ENCODE measurements at places on chromosomes 5 and 9. TPM values are rescaled to one million over a fixed set of nuclear protein-coding genes. Genes with fewer than 3 reads are reported as not detected.

The TXNDC8 gene
- total RNA-seq, result not detected

The ARID3C gene
- not detected for total RNA-seq

The BTNL9 gene
- total RNA-seq, result not detected

The FOXD1 gene
- 28.6 TPM for total RNA-seq

The APC gene
- total RNA-seq, result 46.8 TPM

The PCDHB15 gene
- total RNA-seq, result 4.3 TPM

The OR1J2 gene
- total RNA-seq, result not detected

The IL3 gene
- total RNA-seq, result not detected

The FRRS1L gene
- total RNA-seq, result 5.3 TPM

The SLC24A2 gene
- total RNA-seq, result not detected

GRCh38 chr9:127485995-127486394 is 34.7 kb downstream of the LRSAM1 start:
- no peak for DNase-seq
- H3K27ac ChIP-seq, result no peak overlapping the region
- H3K4me3 ChIP-seq, result no peak overlapping the region
- H3K36me3 ChIP-seq, result peaks cover 22% of the 10 kb centered on the region

- H3K27ac ChIP-seq, result no peak overlapping the region
- H3K36me3 ChIP-seq, result peaks cover 2% of the 10 kb centered on the region
- DNase-seq, result no peak
- H3K27me3 ChIP-seq, result peaks cover 7% of the 10 kb centered on the region
Measured at GRCh38 chr9:89902450-89903140, 297.8 kb downstream of the GADD45G start.

DNA sequence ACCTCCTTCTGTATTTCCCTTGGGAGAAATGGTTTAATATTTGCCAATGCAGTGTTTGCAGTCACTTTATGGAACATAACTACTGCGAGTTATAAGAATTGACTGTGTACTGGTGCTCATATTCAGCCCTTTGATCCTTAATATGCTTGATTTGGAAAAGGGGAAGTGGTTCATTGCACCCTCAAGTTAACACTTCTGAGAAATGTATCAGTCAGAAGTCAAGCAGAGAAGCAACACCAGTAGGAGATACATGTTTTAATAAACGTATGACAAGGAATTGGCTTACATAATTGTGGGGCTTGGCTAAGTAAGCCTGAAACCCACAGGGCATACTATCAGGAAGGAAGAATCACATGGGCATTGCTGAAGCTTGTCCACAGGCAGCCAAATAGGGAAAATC is 131.0 kb upstream of the SPRY4 start:
- peaks cover 6% of the 10 kb centered on the region for H3K27me3 ChIP-seq
- peaks cover 6% of the 10 kb centered on the region for H3K36me3 ChIP-seq
- DNase-seq, result no peak
- H3K4me1 ChIP-seq, result no peaks in the 10 kb centered on the region
- no peak overlapping the region for H3K27ac ChIP-seq

- H3K27me3 ChIP-seq, result no peaks in the 10 kb centered on the region
- H3K36me3 ChIP-seq, result peaks cover 4% of the 10 kb centered on the region
- H3K27ac ChIP-seq, result peak overlapping the region; percentile 8
- H3K4me3 ChIP-seq, result no peak overlapping the region
- DNase-seq, result no peak
- peaks cover 25% of the 10 kb centered on the region for H3K4me1 ChIP-seq
Measured at GRCh38 chr5:9245071-9245470, 300.8 kb downstream of the SEMA5A start.

DNA sequence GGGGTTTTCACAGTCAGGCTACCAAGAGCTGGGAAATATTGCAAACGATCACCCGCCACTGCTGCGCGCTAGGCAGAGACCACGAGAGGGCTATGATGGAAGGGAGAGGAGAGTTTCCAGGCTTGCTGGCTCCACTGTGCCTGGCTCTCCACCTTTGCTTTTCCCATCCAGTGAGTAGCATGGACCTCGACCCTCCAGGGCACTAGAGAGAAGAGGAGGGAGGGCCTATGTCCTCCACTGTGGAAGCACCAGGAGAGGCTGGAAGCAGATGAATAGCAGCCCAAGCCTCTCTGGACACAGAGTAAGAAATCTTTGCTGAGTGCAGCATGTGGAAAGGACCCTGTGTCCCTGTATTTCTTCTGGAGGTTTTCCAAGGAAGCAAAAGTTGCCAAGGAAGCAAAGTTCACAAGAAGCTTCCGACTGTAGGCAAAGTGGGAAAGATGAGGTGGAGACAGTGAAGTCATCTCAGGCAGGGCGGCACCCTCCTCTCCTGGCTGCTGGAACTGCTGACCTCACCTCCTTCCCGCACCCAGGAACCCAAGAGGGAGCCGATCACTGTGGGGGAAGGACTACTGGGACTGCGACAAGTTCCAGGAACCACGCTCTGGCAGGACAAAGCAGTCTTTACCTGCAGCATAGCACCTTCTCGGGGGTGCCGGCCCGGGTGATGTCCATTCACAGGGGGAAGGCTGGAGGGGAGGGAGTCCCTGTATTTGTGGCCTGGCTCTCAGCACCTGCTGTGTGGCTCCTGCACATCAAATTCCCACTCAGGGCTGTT is 79.6 kb downstream of the CSNK1A1 start:
- no peaks in the 10 kb centered on the region for H3K36me3 ChIP-seq
- no peaks in the 10 kb centered on the region for H3K27me3 ChIP-seq
- H3K4me3 ChIP-seq, result no peak overlapping the region
- H3K27ac ChIP-seq, result peak overlapping the region; percentile 53
- peaks cover 23% of the 10 kb centered on the region for H3K4me1 ChIP-seq

DNA sequence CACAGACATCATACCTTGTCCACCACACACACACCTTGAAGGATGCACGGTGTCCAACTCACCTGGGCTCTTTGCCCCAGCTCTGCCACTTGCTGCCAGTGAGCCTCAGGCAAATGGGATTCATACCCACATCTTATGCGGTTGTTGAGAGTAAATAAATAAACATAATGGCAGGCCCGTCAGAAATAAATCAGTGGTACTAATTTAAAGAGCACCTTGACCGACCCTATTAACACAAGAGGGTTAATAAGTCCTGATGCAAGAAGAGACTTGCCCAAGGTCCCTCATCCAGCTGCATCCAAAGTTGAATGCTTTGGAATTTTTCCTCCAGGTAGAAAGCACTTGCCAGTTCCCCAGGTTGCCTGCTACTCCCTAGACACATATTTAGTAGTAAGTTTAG is 11.6 kb upstream of the AKNA start:
- no peaks in the 10 kb centered on the region for H3K36me3 ChIP-seq
- H3K4me3 ChIP-seq, result no peak overlapping the region
- no peak for DNase-seq
- peaks cover 33% of the 10 kb centered on the region for H3K4me1 ChIP-seq
- no peak overlapping the region for H3K27ac ChIP-seq

- H3K4me3 ChIP-seq, result no peak overlapping the region
- H3K4me1 ChIP-seq, result no peaks in the 10 kb centered on the region
- H3K36me3 ChIP-seq, result peaks cover 2% of the 10 kb centered on the region
- no peak overlapping the region for H3K27ac ChIP-seq
- peaks cover 29% of the 10 kb centered on the region for H3K27me3 ChIP-seq
Measured at GRCh38 chr5:31702712-31703111, 63.8 kb downstream of the PDZD2 start.

- H3K4me1 ChIP-seq, result peaks cover 12% of the 10 kb centered on the region
- no peak for DNase-seq
- H3K36me3 ChIP-seq, result no peaks in the 10 kb centered on the region
- H3K4me3 ChIP-seq, result no peak overlapping the region
- H3K27me3 ChIP-seq, result no peaks in the 10 kb centered on the region
Measured at GRCh38 chr5:125713109-125713805, 710.0 kb upstream of the GRAMD2B start.

GRCh38 chr9:134855900-134856377 is 24.7 kb upstream of the FCN2 start:
- H3K27ac ChIP-seq, result no peak overlapping the region
- H3K36me3 ChIP-seq, result peaks cover 13% of the 10 kb centered on the region
- no peaks in the 10 kb centered on the region for H3K27me3 ChIP-seq
- no peak overlapping the region for H3K4me3 ChIP-seq

- H3K36me3 ChIP-seq, result no peaks in the 10 kb centered on the region
- no peak overlapping the region for H3K27ac ChIP-seq
- peaks cover 11% of the 10 kb centered on the region for H3K27me3 ChIP-seq
- DNase-seq, result no peak
- no peaks in the 10 kb centered on the region for H3K4me1 ChIP-seq
Measured at GRCh38 chr9:119881898-119882297, 512.7 kb upstream of the BRINP1 start.

DNA sequence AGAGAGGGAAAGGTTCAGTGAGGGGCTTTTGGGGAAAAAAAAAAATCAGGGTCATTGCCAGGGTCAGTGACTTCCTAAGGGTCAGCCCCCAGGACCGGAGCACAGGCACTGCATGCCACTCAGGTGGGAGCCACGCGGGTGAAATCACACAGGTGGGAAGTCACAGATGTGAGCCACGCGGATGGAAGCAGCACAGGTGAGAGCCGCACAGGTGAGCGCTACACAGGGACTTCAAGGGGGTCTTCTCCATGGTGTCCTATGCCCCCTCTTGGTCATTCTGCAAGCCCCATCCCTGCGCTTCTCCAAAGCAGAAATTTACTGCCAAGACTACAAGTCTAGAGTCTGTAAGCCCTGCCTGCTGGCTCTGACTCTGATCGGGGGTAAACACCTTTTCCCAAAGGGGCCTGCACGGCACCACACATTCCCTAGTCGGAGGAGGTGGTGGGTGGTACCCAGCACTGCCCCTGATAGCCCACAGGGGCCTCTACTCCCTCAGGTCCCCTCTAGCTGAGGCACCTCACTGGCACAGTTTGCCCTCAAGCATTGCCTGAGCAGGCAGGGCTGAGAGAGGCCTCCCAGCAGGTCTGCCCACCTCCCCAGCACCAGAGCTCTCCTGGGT is 18.3 kb upstream of the OBP2B start:
- H3K4me3 ChIP-seq, result no peak overlapping the region
- no peaks in the 10 kb centered on the region for H3K4me1 ChIP-seq
- H3K36me3 ChIP-seq, result no peaks in the 10 kb centered on the region
- DNase-seq, result peak; percentile 61

- peaks cover 62% of the 10 kb centered on the region for H3K4me1 ChIP-seq
- peak overlapping the region; percentile 23 for H3K4me3 ChIP-seq
- peaks cover 11% of the 10 kb centered on the region for H3K36me3 ChIP-seq
Measured at GRCh38 chr9:110898358-110898757, 139.9 kb downstream of the LPAR1 start.

DNA sequence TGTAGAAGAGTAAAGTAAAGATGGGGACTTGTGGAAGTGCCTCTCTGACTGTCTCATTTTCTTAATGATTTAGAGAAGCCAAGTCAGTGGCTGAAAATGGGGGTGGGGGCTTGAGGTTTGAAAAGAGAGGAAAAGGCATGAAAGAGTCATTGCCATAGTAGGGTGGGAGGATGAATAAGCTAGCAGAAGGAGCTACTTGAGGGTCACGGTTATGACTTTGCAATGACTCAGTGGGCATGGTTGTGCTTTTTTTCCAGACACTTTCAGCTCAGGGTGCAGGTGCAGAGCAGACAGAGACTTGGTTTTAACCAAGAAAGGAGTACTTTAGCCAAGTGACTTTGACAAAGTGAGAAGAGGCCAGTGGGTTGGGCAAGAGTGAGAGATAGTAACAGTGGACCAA is 117.8 kb downstream of the PTTG1 start:
- no peak overlapping the region for H3K27ac ChIP-seq
- H3K27me3 ChIP-seq, result peaks cover 16% of the 10 kb centered on the region
- H3K4me3 ChIP-seq, result no peak overlapping the region
- H3K36me3 ChIP-seq, result no peaks in the 10 kb centered on the region

DNA sequence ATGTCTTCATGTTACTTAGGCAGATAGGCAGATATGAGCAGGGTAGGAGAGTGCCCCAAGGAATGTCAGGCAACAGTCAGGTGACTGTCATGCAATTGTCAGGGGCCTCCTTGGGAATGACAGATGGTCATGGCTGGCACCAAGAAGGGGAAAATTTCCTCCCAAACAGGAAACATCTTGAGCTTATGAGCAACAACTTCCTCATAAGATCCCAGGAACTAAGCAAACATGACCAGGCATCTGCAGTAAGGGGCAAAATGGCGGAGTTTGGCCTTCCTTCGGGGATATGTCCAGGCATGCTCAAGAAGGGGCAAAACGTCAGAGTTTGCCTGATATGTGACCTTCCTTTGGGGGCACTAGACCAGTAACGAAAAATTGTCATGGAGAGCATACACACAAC is 591.8 kb downstream of the PDE4D start:
- peaks cover 3% of the 10 kb centered on the region for H3K36me3 ChIP-seq
- no peaks in the 10 kb centered on the region for H3K27me3 ChIP-seq
- peaks cover 27% of the 10 kb centered on the region for H3K4me1 ChIP-seq
- DNase-seq, result no peak

- no peak overlapping the region for H3K27ac ChIP-seq
- peaks cover 10% of the 10 kb centered on the region for H3K36me3 ChIP-seq
- H3K4me3 ChIP-seq, result no peak overlapping the region
- DNase-seq, result no peak
- peaks cover 12% of the 10 kb centered on the region for H3K4me1 ChIP-seq
- H3K27me3 ChIP-seq, result no peaks in the 10 kb centered on the region
Measured at GRCh38 chr5:32865475-32865874, 154.4 kb downstream of the NPR3 start.

GRCh38 chr5:103511554-103511885 is 51.1 kb downstream of the NUDT12 start:
- peak overlapping the region; percentile 82 for H3K27ac ChIP-seq
- H3K4me1 ChIP-seq, result peaks cover 29% of the 10 kb centered on the region
- DNase-seq, result no peak

DNA sequence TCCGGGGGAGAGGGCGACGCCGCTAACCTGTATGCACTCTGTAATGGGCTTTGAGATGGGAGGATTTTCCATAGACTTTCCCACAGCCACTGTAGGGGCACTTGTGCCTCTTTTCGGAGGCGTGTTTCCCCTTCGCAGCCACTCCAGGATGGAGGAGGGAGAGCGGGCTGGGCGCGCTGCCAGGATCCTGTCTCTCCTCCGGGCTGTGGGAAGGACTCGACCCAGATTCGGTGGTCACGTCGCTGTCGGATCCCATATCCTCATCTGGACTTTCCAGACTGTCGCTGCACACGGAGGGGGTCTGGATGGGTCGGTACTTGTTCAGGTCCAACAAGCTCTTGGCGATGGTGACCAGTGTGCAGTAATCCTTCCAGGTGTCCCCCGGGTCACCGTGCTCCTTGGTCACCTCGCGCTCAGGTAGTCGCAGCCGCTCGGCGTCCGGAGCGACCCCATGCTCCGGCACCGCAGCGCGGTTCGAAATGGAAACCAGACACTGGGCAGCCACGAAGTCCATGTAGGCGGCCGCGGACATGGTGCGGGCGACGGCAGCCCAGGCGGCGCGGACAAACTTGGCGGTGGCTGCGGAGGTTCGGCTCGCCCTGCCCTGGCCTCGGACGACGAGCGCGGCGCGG is 1.5 kb downstream of the KLF9 start:
- no peaks in the 10 kb centered on the region for H3K27me3 ChIP-seq
- H3K36me3 ChIP-seq, result peaks cover 8% of the 10 kb centered on the region
- DNase-seq, result peak; percentile 96
- peak overlapping the region; percentile 97 for H3K4me3 ChIP-seq
